ENCODE measurements at places on chromosomes 13 and 19. TPM values are rescaled to one million over a fixed set of nuclear protein-coding genes. Genes with fewer than 3 reads are reported as not detected.

- DNase-seq: no peak
These were observed 610.4 kb upstream of the SLITRK6 start for GRCh38 chr13:86409466-86410241.

DNA sequence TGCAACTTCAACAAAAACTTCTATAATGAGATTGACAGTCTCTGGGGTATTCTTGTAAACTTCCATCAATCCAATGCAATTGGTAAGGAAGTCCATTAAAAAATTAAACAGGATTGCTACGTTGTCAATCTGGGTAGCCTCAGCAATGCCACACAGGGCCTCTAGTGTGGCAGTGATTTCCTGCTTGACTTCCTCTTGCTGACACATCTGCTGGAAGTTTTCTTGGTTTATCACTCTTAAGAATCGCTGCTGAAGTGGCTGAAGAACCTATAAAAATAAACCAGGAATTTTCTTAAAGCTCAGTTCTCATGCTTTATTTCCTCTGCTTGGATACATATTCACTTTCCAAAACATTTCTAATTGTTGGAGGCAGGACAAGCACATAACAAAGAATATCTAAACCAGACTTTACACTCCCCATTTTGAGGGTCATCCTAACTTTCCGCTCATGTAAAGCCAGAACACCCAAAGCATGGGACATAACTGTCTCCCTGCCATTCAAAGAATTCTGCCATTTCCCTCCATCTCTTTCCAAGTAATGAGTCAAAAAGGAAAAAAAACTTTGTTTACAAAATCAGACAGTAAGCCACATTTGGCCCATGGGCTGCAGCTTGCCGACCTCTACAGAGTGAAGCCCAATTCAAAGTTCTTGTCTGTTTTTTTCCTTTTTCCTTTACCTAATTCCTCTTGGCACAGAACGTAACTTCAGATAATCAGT, 23.2 kb upstream of the EEF1AKMT1 start:
- DNase-seq: no peak

- DNase-seq: no peak
These were observed 202.8 kb upstream of the ZNF536 start for GRCh38 chr19:30169196-30169900.

- no peak for DNase-seq
These were observed 2753.0 kb downstream of the PCDH9 start for GRCh38 chr13:64477146-64477545.

DNA sequence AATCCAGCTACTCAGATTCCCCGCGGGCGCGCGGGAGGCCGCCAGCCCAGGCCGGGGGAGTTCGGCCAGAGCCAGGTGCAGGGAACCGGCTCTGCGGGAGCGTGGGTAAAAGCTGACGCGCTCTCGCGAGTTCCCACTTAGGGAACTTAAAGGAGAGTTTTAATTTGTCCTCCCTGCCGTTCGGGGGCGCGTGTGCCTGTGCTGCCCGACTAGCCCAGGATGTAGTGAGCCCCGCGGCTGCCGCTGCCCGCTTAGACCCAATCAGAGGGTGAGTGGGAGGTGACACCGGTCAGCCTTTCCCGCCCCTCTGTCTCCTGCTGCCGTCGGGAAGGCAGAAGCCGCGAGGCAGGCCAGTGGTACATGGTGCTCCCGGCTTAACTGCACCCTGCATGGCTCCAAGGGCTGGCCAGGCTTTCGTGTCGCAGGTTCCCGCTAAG, 36.0 kb upstream of the NEK3 start:
- DNase-seq: peak; percentile 83

DNA sequence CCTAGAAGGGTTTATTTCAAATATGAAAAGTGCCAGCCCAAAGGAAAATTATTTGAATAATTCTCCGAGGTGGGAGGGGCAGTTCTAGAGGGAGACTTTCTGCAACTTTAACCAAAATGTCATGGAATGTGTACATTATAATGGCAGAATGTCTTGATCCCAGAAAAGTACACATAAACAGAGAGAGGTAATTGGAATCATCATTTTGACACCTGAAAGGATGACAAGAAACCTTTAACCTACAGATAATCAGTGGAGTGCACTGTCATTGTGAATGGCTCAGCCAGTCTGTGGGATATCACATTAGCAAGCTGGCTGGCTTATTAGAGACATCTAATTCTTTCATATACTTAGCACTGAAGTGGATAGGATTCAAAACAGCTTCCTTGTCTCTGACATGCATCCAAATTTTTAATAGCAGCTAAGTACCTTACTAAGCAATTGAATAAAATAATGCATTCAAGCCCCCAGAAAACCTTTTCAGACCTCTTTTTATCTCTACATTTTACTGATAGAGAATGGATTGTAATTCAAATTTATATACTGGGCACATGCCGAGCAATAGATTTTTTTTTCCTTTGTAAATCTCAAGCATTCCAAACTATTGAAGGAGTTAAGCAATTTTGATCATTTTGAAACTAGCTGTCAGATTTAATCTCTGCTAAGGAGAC, 468.6 kb downstream of the COG6 start:
- DNase-seq: no peak

- no peak for DNase-seq
These were observed 3.7 kb upstream of the IRS2 start for GRCh38 chr13:109790086-109790485.

DNA sequence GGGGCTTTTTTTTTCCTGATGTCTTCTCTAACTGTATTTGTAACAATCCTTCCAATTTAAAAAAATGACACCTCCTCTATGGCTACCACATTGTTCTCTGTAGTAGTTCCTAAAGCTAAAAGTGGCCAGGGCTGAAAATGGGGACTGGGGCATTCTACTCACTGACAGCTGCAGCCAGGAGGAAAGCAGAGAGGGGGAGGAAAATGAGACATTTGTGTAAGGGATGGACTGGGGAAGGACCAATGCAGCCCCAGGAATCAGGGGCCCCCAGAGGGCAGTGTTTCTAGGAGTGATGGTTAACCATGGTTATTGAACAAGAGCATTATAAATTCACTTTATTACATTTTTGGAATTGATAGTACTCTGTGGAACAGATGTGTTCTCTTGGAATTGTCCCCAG, 34.3 kb upstream of the C1QTNF9 start:
- no peak for DNase-seq

- no peak for DNase-seq
These were observed 24.4 kb upstream of the TNFSF11 start for GRCh38 chr13:42549552-42549936.

- DNase-seq: no peak
These were observed 796.2 kb downstream of the SLITRK1 start for GRCh38 chr13:83086088-83086487.

DNA sequence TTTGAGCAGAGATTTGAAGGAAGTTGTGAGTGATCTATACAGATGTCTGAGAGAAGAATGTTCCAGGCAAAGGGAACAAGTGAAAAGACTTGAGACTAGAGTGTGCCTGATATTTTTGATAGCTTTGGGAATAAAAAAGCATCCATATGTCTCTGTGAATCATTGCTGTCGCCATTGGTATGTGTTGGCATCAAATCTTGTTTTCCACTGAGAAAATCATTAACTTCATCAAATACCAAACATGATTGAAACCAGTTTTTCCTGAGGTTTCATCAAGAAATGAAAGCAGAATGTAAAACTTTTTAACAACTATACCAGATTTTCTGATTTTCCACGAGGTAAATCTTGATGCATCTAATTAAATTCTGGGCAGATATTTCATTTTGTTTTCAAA, 862.6 kb downstream of the DIAPH3 start:
- DNase-seq: no peak

DNA sequence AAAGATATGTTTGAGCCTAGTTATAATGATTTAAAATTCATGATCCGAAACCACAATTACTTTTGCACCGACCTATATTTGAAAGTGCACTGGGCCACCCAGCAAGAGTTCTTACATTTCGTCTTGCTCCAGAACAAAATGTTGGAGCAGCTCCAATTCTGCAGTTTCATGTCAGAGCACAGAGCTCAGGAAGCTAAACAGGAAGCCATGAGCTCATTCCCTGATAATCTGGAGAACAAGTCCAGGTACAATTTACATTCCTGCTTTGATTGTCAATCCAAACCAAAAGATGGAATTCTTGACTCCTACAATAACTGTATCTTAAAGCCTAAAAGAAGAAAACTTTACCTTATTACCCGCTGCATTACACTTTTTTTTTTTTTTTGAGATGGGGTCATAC, 131.8 kb downstream of the KCTD12 start:
- no peak for DNase-seq

DNA sequence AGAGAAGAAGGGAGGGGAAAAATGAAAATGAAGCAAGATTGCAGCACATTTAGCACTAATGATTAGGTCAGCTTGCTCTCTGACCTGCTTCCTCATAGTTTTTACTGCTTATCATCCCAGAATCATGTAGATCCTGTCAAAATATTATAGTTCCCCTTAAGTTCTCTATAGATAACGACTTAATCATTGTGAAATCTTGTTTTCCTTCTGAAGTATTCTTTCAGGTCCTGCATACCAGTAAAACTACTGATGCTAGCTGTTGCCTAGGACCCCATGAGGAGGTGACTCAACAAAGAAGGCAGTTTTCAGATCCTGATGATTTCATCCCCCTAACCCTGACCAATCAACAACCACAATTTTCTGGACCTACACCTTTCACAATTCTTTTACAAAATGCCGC, 1131.7 kb downstream of the SLITRK5 start:
- no peak for DNase-seq

- no peak for DNase-seq
These were observed 121.9 kb upstream of the GJB6 start for GRCh38 chr13:20353973-20354372.

GRCh38 chr13:98451676-98452470, 125.0 kb downstream of the STK24 start:
- DNase-seq: no peak

DNA sequence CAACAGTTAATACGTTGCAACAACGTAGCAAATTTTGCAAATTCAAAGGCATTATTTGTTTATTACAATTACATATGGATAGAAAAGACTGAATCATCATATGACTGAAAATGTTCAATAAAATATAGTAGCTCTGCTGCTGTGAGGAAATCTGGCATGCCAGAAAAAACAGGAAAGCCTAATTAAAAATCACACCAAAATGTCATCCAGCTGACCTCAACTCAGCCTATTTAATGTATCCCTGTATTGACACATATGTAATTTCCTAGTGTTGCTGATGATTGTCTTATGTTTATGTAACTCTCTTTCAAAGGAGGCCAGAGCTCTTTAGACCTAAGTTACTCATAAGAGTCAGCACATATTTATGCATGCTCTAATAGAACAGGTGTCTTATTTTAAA, 495.0 kb downstream of the PCDH17 start:
- DNase-seq: no peak

DNA sequence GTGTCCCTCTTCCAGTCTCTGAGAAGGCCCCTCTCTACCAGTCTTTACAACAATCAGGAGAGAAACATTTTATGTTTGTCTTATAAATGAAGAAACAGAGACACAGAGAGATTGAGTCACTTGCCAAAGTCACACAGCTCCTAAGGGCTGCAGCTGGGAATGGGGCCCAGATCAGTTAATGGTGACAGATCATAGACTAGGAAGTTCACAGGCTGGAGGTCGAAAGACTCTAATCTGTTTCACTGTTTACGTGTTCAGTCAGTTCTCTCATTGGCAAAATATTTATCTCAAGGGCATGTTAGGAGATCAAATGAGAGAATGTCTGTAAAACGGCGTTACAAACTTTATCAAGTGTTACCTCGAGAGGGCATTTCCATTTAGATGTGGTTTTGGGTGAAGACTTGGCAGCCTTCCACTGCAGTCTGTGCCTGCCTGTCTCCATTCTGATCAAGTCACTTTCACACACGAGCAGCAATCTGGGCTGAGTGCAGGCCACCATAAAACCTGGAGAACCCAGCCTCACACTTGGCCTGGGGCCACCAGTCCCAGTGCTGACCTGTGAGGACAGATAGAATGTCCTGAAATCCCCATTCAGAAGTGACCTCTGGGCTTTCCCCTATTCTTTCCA, 65.1 kb downstream of the SIAH3 start:
- DNase-seq: no peak

The ARRDC5 gene
- total RNA-seq: not detected

The OR7D2 gene
- total RNA-seq: not detected

The TMC4 gene
- 62.3 TPM for total RNA-seq

The KLK3 gene
- not detected for total RNA-seq

The CEACAM20 gene
- total RNA-seq: not detected

The CSNK1G2 gene
- total RNA-seq: 29.6 TPM

The ZNF146 gene
- 15.0 TPM for total RNA-seq

The CLEC17A gene
- not detected for total RNA-seq

The ZNF490 gene
- total RNA-seq: 3.7 TPM

The WTIP gene
- total RNA-seq: 4.3 TPM

The PRR20C gene
- not detected for total RNA-seq

The TMEM145 gene
- total RNA-seq: 1.00 TPM

The OLFM2 gene
- total RNA-seq: 10.3 TPM

The PET100 gene
- 46.4 TPM for total RNA-seq

Data from pancreas (tissue), 10 donors.